NCI-H1092 treated with DMSO at 0.1 percent for 48 hours (cell line): ENCODE measurements at places on chromosomes 5 and 9.

GRCh38 chr5:158875272-158875679 lies 224.4 kb downstream of the EBF1 start:
- DNase-seq: peak; percentile 43

- DNase-seq: no peak
Measured at GRCh38 chr5:32692036-32692746, 18.9 kb upstream of the NPR3 start.

DNA sequence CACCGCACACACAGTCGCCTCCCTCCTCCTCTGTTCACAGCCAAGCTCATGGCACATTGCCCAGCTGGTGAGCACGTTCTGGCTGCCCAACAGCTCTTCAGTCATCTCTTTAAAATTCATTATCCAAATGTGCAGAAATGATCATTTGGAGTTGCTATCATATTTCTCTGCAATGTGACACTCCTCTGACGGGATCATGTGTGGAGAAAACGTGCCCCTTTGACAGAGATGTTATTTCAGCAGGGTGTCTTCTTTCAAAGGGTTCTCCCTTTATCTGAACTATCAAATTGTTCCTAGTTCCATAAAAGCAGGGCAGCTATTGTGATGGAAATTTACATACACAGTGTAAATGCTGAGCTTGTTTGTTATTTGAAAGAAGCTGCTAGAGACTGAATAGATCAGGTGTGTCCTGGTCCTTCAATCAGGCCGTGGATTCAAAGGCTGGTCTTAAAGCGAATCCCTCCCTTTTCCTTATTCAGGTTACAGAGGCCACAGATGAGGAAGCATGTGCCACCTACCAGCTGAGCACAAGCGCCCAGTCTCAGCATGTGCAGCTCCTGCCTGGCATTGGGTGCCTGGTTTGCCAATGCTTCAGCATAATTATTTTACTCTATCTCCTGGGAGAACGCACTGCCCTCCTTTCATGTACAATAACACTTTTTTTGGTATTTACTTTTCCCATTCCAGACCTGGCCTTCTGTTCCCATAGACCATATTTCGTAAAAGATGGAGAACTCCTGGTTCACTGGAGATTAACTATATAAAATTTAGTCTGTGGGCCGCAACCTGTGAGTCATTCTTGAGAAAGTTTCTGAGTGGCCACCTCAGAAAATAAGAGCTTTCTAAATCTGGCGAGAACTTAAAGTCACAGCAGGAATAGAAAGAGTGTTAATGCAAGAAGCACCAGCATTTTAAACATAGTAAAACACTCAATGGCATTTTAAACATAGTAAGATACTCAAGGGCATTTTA lies 433.7 kb downstream of the ENC1 start:
- DNase-seq: peak; percentile 97

- DNase-seq: no peak
Measured at GRCh38 chr5:89309268-89309667, 426.3 kb upstream of the MEF2C start.

DNA sequence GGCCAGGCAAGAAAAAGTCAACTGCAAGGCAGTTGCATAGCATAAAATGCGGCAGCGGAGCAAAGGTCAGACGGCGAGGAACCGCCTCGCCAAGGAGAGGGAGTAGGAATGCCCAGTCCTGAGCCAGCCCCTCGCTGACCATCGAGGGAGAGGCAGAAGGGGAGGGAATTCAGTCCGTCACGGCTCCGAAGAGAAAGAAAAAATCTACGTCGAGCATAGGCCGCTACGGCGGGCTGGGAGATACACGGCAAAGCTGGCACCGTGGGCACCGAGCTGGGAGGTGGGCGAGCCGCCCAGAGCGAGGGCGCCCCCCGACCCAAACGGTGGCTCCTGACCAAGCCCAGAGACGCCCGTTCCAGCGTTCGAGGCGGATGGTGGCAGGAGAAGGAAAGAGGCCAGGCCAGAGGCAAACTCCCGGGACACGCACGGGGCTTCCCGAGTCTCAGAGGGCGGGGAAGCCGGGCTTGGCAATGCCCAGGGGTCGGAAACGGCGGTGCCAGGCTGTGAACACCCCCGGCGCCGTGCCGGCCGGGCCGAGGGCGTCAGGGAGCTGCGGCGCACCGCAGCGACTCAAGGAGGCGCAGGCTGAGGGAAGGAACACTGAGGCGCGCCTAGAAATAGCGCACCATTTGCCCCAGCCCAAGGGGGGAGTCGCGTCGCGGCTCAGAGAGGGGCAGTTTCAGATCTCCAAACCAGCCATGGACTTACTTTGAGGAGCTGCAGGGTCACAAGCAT lies 518 bp downstream of the SPRY4 start:
- DNase-seq: no peak

DNA sequence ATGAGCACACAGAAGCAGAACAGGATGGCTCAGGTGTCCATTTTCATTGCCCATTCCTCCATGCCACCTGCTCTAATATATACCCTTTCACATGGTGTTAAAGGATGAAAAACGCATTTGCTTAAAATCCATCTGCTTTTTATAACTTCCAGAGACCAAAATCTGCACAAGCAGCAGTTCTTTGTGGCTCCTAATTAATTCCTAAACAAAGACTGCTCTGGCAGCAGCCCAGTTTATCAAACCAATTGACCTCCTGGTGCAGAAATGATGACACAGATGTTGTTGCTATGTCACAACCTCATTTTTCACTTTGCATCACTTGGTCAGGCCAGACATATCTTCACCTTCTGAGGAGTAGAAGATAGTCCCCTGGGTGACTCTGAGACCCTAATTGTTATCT lies 141.2 kb downstream of the ASTN2 start:
- no peak for DNase-seq

GRCh38 chr5:122515709-122516431 lies 203.8 kb downstream of the SNCAIP start:
- DNase-seq: peak; percentile 52

GRCh38 chr9:86328156-86328555 lies 26.1 kb downstream of the TUT7 start:
- no peak for DNase-seq

- no peak for DNase-seq
Measured at GRCh38 chr5:136028782-136029742, at the start of gene TGFBI. TGFBI (plus strand) TSS chr5:136028988; CDS start chr5:136029056, 68 bp downstream.

- no peak for DNase-seq
Measured at GRCh38 chr9:109417054-109417453, 81.1 kb downstream of the PTPN3 start.

DNA sequence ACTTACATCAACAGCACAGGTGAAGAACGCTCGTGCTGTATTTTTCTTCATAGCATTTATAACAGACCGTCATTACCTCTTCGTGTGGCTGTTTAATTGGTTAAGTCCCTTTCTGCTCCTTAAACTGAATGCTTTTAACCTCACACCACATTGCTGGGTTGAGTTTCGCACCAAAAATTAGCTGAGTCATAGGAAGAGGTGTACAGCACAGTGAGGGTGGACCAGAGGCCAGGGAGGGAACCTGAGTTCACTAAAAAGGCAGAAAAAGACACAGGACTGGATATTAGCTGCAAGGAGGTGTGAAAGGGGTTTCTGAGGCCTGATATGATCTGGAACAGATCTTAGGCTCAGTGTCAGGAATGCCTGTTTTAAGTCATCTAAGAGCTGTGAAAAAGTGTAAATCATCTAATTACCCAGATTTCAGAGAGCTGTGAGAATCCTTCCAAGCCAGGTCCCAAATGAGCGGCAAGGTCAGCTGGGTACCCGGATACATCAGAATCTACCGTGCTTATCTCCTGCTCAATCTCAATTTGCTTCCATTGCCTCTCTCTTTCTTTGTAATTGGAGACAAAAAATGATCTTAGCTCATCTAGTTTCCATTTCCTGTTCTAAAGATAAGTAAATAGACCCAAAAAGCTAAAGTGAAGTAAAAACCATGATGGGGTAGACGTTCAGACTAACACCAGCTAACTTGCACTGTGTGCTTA lies 7.1 kb upstream of the CFAP90 start:
- DNase-seq: no peak

GRCh38 chr5:142316051-142316450 lies 8.8 kb downstream of the SPRY4 start:
- DNase-seq: peak; percentile 87

DNA sequence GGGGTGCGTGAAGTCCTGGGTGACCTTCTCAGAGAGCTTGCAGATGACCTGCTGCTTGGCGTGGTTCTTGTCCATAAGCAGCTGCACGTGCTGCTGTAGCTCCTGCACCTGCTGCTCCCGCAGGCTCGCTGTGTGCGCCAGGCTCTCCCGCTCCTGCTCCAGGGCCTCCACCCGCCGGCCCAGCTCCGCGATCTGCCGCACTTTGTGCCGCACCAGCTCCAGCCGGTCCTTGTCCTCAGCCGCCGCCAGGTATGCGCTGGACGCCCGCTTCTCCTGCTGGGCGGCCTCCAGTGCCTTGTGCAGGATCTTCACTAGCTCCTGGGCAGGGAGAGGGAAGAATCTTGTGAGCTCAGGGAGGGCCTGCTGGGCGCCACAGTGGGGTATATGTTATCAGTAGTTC lies 28.5 kb upstream of the CORO2A start:
- DNase-seq: no peak

DNA sequence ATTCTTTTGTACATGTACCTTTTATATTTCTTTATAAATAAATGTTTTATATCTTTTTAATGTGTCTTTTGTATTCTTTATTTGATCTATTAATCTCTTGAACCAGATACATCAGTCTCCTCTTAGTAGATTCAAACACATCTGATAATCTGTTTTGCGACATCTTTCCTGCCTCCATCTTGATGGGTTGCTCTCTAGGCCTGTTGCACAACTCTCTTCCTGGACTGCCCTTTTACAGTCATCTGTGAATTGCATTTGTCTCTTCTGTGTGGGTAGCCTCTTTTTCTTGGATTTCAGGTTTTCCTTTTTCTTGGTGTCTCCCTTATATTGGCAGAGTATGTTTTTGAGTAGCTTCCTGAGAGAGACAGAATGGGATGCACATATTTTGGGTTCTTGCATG lies 6.2 kb downstream of the ZFYVE16 start:
- DNase-seq: no peak

DNA sequence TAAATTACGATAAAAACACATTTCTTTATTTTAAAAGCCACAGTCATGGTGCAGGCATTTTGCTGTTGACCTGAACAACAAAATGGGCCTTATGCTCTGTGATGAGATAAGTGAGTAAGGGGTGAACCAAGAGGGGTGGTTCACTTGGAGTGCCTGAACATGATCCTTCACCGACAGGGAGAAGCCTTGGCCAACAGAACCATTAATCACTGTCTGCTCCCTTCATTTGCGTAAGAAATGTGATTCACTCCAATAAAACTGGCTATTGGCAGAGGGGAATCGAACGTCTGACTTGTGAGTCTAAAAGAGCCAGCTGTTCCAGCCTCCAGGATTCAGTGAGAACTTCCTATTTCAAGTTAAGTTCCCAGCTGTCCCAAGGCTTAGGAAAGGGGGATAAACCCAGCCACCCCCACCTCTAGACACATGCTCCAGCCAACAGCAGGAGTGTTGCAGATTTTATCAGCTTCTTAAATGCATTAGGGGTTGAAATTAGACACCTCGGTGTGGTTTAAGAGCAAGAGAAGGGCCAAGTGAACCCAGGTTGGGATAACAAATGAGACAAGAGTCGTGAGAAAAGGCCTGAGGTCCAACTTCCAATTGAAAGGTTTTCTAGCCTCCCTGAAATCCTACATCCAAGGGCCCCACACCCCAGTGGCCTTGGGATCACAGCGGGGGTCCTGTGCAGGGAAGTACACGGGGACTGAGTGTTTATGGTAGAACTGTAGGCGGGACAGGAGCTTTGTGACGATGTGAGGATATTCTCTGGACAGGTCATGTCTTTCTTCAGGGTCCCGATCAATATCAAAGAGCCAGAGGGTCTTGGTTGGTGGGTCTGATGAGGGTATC lies 131.4 kb upstream of the LHFPL2 start:
- no peak for DNase-seq

- no peak for DNase-seq
Measured at GRCh38 chr5:116695681-116696080, 121.1 kb upstream of the SEMA6A start.
